WTC11 (cell line): ENCODE measurements at places on chromosomes 12 and 14. TPM values are rescaled to one million over a fixed set of nuclear protein-coding genes. Genes with fewer than 3 reads are reported as not detected.
A peak's percentile ranks its signal among the peaks of the same experiment; 100 is the strongest.

- no peak for DNase-seq
These were observed 119.6 kb downstream of the MED13L start for GRCh38 chr12:116157845-116158267.

Gene P3H3
- 49.9 to 55.7 TPM (median 50.7 TPM) in 3 replicates for total RNA-seq

DNA sequence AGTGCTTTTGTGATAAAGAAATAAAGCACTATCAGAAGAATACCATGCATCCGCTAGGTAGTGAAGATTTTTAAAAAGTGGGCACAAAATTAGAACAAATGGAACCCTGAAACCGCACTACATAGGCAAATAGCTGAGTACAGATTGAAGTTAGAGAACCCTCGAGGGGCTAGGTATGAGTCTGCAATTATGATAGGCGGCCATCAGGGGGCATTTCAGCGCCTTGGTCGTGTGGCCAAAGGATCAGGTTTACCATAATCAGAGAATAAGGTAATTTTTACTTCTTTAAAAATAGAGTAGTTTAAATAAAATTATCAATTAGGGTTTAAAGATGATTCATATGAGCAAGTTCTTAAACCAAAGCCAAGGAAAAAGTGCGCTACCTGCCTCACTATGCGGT, 129.8 kb downstream of the TMX1 start:
- peak; percentile 41 for DNase-seq

Gene FZD10
- total RNA-seq, result 0.87 to 1.1 TPM (median 0.92 TPM) in 3 replicates

Gene TAS2R31
- total RNA-seq, result 1.2 to 2.0 TPM (median 1.9 TPM) in 3 replicates

DNA sequence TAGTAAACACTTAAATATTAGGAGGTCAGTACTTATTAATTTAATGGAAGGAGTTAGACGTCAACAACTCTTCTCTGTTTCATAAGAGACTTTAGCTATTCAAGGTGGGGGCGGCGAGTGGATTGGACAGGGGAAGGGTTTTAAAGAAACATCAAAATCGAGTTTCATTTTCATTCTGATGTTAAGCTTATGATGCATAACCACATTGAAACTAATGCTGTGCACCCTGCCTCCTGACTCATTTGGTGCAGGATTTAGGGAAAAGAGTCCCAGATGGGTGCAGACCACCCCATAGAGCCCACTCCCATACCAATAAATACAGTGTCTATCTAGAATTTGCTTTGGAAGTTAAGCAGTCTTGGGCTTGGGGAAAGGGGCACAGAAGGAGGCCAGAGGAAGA, 7.4 kb downstream of the ZBTB39 start:
- no peak for DNase-seq

Gene SYT1
- total RNA-seq, result 34.7 to 45.2 TPM (median 36.0 TPM) in 3 replicates

DNA sequence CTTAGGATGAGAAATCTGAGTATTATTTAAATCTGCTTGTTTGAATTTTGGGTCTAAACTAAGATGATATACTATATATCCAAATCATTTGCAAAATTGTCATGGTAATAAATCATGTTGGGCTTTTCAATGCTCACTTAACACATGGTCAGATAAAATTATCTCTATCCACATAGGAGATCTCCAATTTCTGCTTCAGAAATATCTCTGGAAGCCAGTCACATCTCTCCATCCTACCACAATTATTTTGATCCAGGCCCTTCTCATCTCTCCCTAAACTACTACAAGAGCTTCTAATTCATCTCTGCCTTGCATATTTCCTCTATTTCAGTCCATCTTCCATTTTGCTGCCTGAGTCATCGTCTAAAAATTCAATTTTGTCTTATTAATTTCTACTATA, 3.8 kb downstream of the DCN start:
- DNase-seq, result no peak

DNA sequence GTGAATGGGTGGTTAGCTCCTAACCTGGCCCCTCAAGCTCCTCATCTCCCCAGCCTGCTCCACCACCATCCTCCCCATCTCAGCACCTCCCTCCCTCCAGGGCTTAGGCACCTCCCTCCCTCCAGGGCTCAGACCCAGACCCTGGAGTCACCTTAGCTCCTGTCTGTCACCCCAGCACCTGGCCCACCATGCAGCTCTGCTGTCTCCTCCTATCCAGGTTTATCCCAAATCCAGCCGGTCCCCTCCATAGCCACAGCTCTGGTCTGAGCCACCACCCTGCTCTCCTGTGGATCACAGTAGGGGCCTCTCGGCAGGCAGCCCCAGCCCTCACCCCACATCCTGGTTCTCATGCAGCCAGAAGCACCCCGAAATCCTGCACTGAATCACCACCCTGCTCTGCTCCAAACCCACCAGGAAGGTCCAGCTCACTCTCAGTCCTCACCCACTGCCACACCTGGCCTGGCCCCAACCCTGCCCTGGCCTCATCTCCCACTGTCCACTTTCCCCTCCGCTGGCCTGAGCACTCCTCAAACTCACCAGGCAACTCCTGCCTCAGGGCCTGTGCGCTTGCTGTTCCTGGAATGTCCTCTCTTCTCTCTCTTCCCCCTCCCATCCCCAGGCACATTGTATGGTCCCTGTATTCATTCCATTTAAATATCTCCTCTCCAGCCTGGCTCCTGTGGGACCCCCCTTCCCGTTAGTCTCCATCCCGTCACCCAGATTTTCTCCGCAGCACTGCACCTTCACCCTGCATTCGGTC, 62.6 kb downstream of the DIO3 start:
- no peak for DNase-seq

Gene TMEM229B
- total RNA-seq, result 0.69 to 0.90 TPM (median 0.87 TPM) in 3 replicates

DNA sequence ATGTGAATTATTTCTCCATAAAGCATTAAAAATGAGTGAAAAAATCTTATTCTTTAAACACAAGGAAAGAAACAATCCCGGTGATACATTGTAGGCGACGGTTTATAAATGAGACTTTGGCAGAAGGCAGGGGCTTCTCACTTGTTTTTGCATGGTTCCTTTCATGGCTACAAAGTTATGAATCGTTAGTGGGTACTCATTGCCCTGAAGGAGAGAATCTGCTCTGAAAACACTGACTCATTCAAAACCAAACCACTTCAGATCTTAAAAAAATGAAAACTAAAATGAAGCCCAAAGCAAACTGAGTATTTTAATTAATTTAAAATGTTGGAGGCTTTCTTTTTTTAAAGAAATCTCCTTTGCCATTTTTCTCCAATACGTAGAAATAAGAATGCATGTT, 41.4 kb upstream of the AMIGO2 start:
- no peak for DNase-seq

- DNase-seq, result peak; percentile 36
These were observed 20.5 kb downstream of the SARNP start for GRCh38 chr12:55797068-55797467.

DNA sequence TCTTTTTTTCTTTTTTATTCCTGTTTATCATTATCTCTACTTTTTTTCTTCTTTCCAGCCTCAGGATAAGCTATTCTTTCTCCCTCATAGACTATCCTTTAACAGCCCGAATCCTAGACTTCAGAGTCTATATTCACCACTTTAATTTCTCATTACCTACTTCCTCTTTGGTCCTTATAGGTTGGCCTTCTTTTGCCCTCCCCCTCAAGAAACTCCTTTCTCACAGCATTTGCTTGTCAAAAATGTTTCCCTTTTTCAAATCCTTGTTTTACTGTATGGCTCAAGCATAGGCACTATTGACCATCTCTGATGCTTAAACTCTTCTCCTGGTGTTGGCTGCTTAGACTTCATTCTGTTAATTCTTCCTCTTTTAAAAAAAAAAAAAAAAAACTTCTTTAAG, 52.5 kb downstream of the KIAA0586 start:
- DNase-seq, result no peak

DNA sequence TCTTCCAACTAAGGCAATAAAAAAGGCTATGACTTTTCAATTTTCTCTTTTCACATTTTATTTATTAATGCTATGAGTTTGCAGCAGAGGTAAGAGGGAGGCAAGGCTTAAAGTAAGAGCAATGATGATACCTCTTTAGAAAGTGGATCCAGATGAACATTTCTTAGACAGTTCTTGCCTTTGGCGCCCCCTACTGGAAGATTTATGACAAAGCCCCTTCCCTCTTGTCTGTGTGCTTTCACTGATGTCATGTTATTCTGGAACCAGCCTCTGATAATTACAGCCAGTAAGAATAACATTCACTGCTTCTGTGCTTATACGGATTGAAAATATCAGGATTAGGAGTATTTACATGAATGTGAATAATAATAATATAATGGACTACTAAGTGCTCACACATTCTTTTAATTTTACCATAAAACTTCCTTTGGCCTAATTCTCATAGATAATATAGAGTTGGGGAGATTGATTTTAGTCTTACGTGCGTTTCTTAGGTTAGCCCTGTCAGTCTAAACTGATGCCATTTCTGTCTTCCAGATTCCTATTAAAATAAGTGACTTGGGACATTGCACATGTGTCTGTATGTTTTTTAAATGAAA, 1929.9 kb upstream of the SEL1L start:
- DNase-seq, result peak; percentile 59

Gene LYZ
- 1.0 to 1.5 TPM (median 1.1 TPM) in 3 replicates for total RNA-seq

Gene ACSM4
- not detected in 3 replicates for total RNA-seq

GRCh38 chr14:88078525-88078924, 73.6 kb downstream of the GPR65 start:
- no peak for DNase-seq

DNA sequence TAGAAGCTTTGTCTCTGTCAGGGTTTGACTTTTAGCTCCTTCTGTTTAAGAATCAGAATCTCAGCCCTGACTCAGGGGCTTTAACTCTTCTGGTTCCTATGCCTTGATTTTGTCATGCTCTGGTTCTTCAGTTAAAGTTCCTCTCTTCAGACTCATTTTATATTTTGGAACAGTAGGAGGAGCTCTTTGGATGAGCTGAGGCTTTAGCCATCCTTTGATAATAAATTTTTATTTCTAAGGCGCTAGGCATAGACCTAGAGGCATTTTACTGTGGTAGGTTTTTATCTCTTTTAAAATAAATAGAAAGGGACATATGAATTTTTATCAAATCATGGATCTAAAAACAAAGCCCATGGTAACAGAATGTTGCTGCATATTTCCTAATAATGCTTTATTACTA, 51.7 kb downstream of the ATP23 start:
- DNase-seq, result no peak

- peak; percentile 81 for DNase-seq
These were observed 3.4 kb downstream of the BMP4 start for GRCh38 chr14:53953002-53953827.

Gene SLCO1B1
- total RNA-seq, result 0.25 to 0.52 TPM (median 0.37 TPM) in 3 replicates
